GM23338 (cell line): ENCODE measurements at places on chromosomes 13 and 19.

- H3K36me3 ChIP-seq, result no peaks in the 10 kb centered on the region
- H3K27ac ChIP-seq, result no peak overlapping the region
- no peak for DNase-seq
- peaks cover 36% of the 10 kb centered on the region for H3K4me1 ChIP-seq
Measured at GRCh38 chr13:97238883-97239282, 16.8 kb downstream of the MBNL2 start.

GRCh38 chr13:114010401-114011101 lies 36.7 kb upstream of the C13orf46 start:
- no peak for DNase-seq
- H3K36me3 ChIP-seq, result no peaks in the 10 kb centered on the region
- H3K27ac ChIP-seq, result no peak overlapping the region
- H3K4me1 ChIP-seq, result no peaks in the 10 kb centered on the region
- H3K4me3 ChIP-seq, result no peak overlapping the region

DNA sequence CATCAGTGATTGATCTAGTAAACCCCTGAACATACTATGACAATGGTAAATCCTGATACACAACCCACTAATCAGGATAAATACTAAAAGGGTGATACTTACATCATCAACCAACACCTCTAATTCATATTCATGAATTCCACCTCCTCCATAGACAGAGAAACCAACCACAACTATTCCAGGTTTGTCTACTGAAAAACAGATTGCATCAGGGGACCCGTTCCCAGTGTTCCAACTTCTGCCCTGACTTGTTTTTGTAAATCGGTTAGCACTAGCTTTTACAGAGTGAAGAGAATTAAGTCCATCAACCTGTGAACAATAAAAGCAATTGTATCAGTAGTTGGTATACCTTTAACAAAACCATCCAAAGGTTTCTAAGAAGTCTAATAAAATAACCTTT lies 149.2 kb downstream of the MYCBP2 start:
- H3K4me1 ChIP-seq, result no peaks in the 10 kb centered on the region
- peaks cover 11% of the 10 kb centered on the region; the same call in 1 of the 2 replicates for H3K36me3 ChIP-seq
- H3K27me3 ChIP-seq, result no peaks in the 10 kb centered on the region

GRCh38 chr19:2475018-2475701 lies 767 bp upstream of the GADD45B start:
- peak; percentile 59 for DNase-seq
- no peak overlapping the region for H3K27ac ChIP-seq
- peaks cover 10% of the 10 kb centered on the region; the same call in 1 of the 2 replicates for H3K4me1 ChIP-seq
- H3K36me3 ChIP-seq, result no peaks in the 10 kb centered on the region
- H3K27me3 ChIP-seq, result peaks cover 44% of the 10 kb centered on the region

GRCh38 chr13:100089465-100090032 lies 656 bp downstream of the PCCA start:
- H3K27ac ChIP-seq, result no peak overlapping the region
- H3K27me3 ChIP-seq, result no peaks in the 10 kb centered on the region
- no peak for DNase-seq
- H3K36me3 ChIP-seq, result peaks cover 9% of the 10 kb centered on the region; the same call in 1 of the 2 replicates
- H3K4me3 ChIP-seq, result peak overlapping the region; percentile 97

DNA sequence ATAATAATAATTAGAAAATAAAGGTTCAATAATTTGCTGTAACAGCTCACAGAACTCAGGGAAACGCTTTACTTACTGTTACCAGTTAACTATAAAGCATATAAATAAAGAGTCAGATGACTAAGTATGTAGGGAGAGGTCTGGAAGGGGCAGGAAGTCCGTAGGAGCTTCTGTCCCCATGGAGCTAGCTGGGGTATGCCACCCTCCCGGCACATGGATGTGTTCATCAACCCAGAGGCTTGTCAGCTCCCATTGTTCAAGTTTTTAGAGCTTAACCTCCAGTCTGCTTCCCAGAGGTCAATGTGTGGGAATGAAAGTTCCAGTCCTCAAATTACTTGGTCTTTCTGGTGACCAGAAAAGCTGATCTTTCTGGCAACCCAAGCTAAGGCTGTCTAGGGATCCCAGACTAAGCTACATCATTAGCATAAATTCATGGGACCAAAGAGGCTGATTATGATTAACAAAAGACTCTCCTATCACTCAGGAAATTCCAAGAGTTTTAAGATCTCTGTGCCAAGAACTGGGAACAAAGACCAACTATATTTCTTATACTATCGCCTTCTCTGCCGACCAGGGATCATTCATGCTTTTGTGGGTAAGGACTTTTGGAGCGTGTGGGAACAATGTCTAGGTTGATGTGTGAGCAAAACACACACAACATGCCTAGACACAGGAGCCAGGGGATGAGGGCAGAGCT lies 31.7 kb upstream of the ZNF507 start:
- no peak overlapping the region for H3K27ac ChIP-seq
- no peak for DNase-seq
- no peak overlapping the region for H3K4me3 ChIP-seq
- no peaks in the 10 kb centered on the region for H3K27me3 ChIP-seq

DNA sequence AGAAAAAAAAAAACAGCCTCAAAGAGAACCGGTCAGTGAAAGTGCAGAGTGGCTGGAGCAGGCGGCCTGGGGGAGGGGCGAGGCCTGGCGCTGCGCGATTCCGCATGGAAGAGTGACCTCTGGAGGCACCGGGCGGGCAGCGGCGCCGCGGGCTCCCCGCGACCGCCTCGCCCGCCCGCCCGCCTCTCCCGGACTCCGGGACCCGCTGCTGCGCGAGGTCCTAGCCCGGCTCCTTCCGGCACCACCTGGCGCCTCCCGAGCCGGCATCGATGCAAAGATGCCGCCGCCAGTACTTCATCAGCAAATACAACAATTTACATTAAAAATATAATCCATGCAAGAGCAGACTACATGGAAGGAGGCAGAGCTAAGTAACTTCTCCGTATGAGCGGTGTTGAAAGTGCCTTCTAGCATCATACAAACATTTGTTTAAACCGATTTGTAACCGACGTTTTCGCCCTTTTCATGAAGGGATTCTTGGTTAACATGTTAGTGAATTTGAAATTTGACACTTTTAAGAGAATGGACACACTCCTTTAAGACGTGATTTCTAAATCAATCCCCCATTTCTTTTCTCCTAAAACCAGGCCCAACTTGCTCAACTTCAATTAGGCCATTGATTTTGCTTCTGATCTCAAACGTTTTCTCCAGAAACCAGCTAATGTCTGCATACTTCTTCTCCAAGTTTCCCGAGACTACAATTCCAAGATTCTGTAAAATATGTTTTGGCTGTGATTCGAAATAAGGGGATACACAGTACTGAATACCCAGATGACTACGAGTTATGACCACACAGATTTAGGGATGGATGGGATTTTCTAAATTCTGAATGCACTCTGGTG lies 2.1 kb downstream of the EFNB2 start:
- peaks cover 29% of the 10 kb centered on the region for H3K27me3 ChIP-seq
- DNase-seq, result peak; percentile 88
- H3K36me3 ChIP-seq, result no peaks in the 10 kb centered on the region
- peaks cover 59% of the 10 kb centered on the region for H3K4me1 ChIP-seq
- H3K4me3 ChIP-seq, result peak overlapping the region; percentile 58
- no peak overlapping the region for H3K27ac ChIP-seq

GRCh38 chr19:56823956-56824355 lies 16.6 kb downstream of the PEG3 start:
- no peak overlapping the region for H3K4me3 ChIP-seq
- no peaks in the 10 kb centered on the region for H3K27me3 ChIP-seq
- H3K27ac ChIP-seq, result no peak overlapping the region
- no peaks in the 10 kb centered on the region for H3K4me1 ChIP-seq

GRCh38 chr19:17671906-17672305 lies 16.2 kb downstream of the UNC13A start:
- peak; percentile 87 for DNase-seq
- no peak overlapping the region for H3K27ac ChIP-seq
- no peaks in the 10 kb centered on the region; the same call in 1 of the 2 replicates for H3K4me1 ChIP-seq

DNA sequence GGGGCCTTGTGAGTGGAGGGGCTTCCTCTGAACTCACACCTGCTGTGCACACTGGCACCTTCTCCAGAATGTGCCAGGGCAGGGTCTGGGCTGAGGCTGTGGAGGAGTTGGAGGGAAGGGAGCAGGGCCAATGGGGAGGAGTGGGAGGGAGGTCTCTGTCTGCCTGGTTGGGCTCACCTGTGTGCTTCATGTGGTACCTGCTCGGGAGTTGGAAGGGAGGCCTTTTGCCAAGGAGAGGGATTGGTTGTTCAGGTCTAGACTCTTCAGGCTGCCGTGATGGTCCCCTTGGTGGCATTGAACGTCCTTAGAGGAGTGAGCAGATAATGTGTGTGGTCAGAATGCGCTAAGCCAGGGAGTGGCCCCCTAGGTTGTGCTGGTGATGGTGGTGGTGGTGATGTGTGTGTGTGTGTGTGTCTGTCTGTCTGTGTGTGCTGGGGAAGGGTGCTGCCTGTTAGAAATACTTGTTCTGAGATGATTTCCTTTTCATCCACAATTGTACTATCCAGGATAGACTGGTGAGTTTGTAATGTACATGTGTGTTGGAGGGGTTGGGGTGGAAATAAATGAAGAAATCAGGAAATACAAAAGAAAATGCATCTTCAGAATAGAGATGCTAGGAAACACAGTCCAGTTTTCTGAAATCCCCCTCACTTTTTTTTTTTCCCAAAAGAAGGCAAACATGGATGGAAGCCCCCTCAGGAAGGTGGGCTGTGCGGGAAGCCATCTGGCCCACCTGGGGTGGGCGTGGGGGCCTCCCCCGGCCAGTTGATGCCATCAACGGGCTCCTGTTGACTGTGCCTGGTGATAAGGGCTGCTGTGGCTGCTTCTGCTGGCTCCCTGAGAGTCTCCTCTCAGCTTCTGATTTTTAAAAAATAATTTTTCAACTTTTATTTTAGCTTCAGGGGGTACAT lies 140.5 kb upstream of the ZNF536 start:
- DNase-seq, result no peak
- H3K36me3 ChIP-seq, result no peaks in the 10 kb centered on the region

- H3K4me1 ChIP-seq, result peaks cover 9% of the 10 kb centered on the region
- peak overlapping the region; percentile 96 for H3K27ac ChIP-seq
- H3K36me3 ChIP-seq, result no peaks in the 10 kb centered on the region; the same call in 1 of the 2 replicates
- H3K4me3 ChIP-seq, result peak overlapping the region; percentile 100
Measured at GRCh38 chr13:20901668-20902437, 693 bp downstream of the XPO4 start.

DNA sequence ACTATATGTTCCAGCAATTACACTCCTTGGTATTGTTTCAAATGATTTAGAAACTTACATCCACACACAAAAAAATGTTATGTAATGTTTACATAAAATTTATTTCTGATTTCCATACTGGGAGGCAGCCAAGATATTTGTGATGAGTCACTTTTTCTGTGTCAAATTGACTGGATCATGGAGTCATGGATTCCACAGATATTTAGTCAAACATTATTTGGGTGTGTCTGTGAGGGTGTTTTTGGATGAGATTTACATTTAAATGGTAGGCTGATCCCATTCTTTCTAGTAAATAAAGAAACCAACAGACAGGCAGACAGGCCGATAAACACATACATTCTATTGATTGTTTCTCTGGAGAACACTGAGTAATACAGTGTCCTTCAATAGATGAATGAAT lies 562.8 kb downstream of the SLITRK6 start:
- no peaks in the 10 kb centered on the region for H3K27me3 ChIP-seq
- H3K4me1 ChIP-seq, result no peaks in the 10 kb centered on the region
- H3K36me3 ChIP-seq, result no peaks in the 10 kb centered on the region
- H3K4me3 ChIP-seq, result no peak overlapping the region

GRCh38 chr13:78393286-78394142 lies 209.8 kb downstream of the POU4F1 start:
- H3K4me1 ChIP-seq, result peaks cover 6% of the 10 kb centered on the region; the same call in 1 of the 2 replicates
- H3K27me3 ChIP-seq, result no peaks in the 10 kb centered on the region
- no peak for DNase-seq
- no peaks in the 10 kb centered on the region for H3K36me3 ChIP-seq
- no peak overlapping the region for H3K27ac ChIP-seq

- H3K4me3 ChIP-seq, result no peak overlapping the region
- H3K27me3 ChIP-seq, result no peaks in the 10 kb centered on the region
- peaks cover 11% of the 10 kb centered on the region; the same call in 1 of the 2 replicates for H3K4me1 ChIP-seq
- DNase-seq, result no peak
Measured at GRCh38 chr13:73293913-73294523, 235.2 kb downstream of the KLF5 start.

DNA sequence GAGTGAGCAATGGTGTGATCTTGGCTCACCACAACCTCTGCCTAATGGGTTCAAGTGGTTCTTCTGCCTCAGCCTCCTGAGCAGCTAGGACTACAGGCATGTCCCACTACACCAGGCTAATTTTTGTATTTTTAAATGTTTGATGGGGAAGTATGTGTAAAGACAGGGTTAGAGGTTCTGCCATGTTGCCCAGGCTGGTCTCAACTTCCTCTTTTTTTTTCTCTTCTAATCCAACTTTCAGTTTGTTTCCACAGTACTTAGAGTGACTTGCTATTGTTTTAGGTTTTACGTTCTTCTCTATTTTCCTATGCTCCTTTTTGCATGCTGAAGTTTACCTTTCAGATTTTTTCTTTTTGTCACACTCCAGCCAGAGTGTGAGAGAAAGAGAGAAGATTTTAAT lies 1433.0 kb downstream of the UQCRFS1 start:
- H3K4me1 ChIP-seq, result no peaks in the 10 kb centered on the region
- H3K27ac ChIP-seq, result no peak overlapping the region
- H3K36me3 ChIP-seq, result peaks cover 8% of the 10 kb centered on the region
- no peaks in the 10 kb centered on the region for H3K27me3 ChIP-seq
- no peak for DNase-seq
- no peak overlapping the region for H3K4me3 ChIP-seq

DNA sequence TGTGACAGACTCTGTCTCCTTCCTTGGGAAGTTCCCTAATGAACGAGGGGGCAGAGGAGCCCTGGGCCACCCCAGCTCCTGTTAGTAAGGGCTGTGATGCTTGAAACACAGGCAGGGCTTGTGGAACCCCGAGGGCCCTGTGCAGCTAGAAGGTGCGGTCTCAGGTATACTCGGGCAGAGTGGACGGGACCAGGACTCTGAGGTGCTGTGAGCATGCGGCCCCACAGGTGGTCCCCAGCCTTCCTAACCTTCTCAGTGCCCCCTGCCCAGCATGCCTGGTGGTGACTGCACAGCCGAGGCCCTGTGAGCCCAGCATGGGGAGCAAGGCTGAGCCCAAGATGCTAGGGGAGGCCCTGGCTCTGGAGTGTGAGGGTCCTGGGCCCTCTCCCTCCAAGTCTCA lies 4.0 kb upstream of the SIGLEC8 start:
- H3K4me1 ChIP-seq, result no peaks in the 10 kb centered on the region
- H3K27me3 ChIP-seq, result peaks cover 25% of the 10 kb centered on the region
- no peaks in the 10 kb centered on the region for H3K36me3 ChIP-seq
- H3K27ac ChIP-seq, result no peak overlapping the region
- no peak for DNase-seq
- H3K4me3 ChIP-seq, result no peak overlapping the region

DNA sequence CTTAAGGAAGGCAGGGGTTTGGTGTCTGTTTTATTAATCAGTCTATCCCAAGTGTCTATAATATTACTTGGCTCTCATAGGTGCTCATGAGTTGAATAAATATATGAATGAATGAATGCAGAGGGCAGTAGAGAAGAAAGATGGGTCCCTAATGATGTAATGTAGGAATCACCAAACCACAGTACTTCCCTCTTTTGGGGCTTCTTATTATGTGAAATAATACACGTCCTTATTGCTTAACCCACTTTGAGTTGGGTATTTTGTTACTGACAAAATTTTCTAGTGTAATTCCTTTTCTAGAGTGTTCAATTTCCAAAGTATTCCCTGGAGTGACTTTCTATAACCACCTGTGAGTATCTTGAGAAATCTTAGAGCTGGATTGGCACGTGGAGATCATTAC lies 13.2 kb downstream of the KLK5 start:
- no peak for DNase-seq
- H3K27me3 ChIP-seq, result no peaks in the 10 kb centered on the region
- H3K36me3 ChIP-seq, result no peaks in the 10 kb centered on the region
